ENCODE measurements at places on chromosomes 13 and 19.

- no peak for DNase-seq
These were observed 40.8 kb downstream of the IER2 start for GRCh38 chr19:13190781-13191540.

- peak; percentile 79 for DNase-seq
These were observed 13.5 kb downstream of the SMG9 start for GRCh38 chr19:43741075-43741825.

DNA sequence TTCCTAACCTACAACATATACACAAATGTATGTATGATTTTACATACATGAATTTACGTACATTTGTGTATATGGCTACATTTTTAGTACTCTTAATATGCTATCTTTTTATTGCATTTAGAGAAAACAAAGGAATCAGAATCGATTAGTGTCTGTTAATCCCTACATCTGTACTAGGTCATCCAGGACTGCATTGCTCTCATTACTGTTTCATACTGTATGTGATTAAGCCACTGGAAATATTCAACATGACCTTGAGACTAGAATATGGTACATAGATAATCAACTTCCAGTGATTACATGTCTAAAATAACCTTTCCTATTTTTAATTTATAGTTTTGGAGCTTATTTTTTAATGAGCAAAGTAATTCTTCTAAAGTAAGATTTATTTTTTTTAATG is 5.3 kb upstream of the MAB21L1 start:
- DNase-seq = no peak

- DNase-seq = no peak
These were observed 44.8 kb downstream of the FLT1 start for GRCh38 chr13:28449826-28450773.

GRCh38 chr19:54947381-54947780 is at the start of gene NLRP7:
Gene NLRP7 (minus strand): TSS chr19:54947530.
- no peak for DNase-seq

- DNase-seq = no peak
These were observed 50.3 kb downstream of the CCDC70 start for GRCh38 chr13:51912091-51912490.

DNA sequence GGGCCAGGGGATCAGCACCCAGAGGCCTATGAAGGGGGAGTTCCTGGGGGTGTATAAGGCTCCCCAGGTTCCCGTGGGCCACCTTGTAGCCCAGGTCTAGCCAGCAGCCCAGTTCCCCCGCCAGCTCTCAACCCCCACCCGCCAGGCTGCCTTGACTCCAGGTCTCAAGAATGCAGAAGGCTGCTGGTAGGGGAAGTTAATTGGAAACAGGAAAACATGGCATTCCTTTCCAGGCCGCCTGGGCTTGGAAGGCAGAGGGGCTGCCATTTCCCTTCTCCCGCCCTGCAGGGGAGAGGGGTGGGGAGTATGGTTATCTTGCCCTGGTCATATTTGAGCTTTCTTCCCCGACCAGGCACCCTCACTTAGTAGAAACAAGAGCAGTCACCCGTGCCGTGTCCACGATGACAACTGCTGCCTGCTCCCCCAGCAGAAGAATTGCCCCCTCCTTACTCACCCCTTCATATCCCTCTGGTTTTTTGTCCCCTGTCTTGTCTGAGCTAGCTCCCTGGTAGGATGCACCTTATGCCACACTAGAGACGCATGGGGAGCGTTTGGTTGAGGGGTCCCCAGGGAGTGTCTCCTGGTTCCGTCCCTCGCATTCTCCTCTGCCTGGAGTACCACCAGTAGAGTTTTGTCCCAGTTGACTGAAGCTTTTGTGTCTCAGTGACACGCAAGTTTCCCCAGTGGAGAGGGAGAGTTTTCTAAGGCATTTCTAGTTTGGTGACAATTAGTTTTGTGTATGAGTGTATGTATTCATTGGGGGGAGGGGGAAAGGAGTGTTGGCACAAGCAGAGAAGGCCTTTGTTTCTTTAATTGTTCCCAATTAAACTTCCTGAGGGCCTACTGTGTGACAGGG is 4.5 kb downstream of the BICRA start:
- no peak for DNase-seq

- no peak for DNase-seq
These were observed 19.8 kb upstream of the SLC25A30 start for GRCh38 chr13:45437947-45438346.

All from hematopoietic multipotent progenitor cell treated with erythropoietin and hydrocortisone succinate and interleukin-3 and kit ligand, for 4 days (in vitro differentiated cells).